Stimulated activated CD4-positive, alpha-beta T cell treated with anti-CD3 and anti-CD28 coated beads, Interleukin-12 subunit alpha, Interleukin-12 subunit beta, amount 100 ng/mL, for 48 hours (primary cell): ENCODE measurements at places on chromosomes 16 and 17.

DNA sequence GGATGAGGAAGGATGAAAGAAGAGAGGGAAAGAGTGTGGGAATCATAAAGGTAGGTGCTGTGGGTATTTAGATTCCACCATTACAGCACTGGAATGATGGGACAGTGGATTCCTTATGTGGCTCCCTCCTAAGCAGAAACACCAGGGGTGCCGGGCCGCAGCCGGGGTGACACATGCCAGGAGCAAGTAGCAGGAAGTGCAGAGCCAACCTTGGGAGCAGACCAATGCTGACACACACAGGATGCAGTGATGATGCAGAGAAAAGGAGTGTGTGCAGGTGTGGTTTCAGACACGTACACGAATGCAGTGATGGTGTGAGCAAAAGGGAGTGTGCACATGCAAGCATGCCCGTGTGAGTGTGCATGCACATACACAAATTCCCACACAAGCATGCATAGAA is 338.0 kb downstream of the SLC39A11 start:
- DNase-seq: no peak

DNA sequence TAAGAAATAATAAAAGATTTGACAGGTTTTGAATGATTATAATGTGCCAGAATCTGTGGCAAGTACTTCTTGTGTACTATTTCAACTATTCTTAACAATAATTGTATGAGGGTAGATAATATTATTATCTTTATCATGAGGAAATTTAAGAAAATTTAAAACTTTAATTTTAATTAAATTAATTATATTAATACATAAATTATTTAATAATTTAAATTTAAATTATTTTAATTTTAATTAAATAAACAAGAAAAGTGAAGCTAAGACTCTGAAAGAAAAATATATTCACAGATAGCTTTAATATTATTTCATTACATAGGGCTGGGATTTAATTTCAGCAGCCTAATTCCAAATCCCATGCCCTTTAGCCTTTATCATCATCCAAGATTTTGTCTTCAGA is 31.4 kb upstream of the NETO2 start:
- DNase-seq: no peak

DNA sequence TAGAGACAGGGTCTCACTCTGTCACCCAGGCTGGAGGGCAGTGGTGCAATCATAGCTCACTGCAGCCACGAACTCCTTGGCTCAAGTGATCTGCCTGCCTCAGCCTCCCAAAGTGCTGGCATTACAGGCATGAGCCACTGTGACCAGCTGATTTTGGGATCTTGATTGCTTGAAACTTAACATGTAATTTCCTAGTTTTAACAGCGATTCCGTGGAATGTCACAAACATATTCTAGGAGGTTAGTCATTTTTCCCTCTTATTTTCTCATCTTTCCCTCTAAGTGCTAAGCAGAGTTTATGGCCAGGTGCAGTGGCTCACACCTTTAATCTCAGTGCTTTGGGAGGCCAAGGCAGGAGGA is 123.4 kb upstream of the CACNG3 start:
- no peak for DNase-seq

DNA sequence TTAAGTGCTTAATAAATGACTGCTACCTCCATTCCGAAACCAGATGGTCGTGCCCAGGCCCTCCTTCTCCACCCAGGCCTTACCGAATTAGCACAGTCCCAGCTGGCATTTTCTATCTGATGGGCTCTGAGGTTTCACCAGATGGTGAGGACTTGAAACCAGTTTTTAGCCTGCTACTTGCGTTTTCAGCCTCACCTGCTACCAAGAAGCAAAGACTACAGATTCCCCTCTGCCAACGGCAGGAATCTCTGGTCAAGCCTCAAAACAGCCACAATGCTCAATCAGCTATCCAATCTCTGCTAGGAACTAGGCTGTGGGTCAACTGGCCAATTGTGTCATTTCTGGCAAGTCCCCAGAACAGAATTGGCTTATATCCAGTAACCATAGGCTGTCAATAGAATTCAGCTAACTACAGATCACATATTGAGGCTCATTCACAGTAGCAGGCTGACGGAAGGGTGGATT is 11.7 kb downstream of the PECAM1 start:
- DNase-seq: no peak

DNA sequence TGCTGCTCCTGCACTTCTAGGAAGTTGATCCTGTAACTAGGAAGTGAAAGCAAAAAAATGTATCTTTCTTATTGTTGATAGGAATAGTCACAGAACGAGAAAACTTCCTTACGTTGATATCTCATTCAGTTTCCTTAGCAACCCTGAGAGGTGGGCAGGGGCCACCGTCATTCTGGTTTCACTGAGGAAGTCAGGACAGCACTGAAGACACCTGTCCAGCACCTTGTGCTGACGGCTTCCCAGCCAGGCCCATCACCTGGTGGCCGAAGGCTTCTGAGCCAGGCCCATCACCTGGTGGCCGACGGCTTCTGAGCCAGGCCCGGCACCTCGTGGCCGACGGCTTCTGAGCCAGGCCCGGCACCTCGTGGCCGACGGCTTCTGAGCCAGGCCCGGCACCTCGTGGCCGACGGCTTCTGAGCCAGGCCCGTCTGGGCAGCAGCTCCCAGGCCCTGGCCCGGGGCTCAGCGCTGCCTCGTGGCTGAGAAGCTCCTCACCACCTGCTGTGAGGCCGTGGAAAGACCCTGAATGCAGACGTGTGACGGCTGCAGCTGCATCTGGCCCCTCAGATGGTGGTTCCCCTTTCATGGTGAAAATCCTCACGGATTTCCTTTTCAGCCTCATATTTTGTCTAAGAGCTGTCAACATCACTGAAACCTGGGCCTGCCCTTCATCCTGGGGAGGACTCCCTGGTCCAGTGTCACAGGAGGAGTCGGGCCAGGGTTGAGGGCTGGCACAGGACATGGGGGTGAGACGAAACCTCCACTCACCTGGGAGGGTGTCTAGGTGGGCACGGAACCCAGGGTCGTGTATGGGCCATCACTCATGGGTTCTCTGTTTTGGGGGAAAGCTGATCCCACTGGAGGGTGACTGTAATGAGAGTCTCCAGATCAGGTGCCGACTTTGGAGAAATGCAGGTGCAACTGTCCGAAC is 33.0 kb upstream of the ZNF750 start:
- DNase-seq: no peak

DNA sequence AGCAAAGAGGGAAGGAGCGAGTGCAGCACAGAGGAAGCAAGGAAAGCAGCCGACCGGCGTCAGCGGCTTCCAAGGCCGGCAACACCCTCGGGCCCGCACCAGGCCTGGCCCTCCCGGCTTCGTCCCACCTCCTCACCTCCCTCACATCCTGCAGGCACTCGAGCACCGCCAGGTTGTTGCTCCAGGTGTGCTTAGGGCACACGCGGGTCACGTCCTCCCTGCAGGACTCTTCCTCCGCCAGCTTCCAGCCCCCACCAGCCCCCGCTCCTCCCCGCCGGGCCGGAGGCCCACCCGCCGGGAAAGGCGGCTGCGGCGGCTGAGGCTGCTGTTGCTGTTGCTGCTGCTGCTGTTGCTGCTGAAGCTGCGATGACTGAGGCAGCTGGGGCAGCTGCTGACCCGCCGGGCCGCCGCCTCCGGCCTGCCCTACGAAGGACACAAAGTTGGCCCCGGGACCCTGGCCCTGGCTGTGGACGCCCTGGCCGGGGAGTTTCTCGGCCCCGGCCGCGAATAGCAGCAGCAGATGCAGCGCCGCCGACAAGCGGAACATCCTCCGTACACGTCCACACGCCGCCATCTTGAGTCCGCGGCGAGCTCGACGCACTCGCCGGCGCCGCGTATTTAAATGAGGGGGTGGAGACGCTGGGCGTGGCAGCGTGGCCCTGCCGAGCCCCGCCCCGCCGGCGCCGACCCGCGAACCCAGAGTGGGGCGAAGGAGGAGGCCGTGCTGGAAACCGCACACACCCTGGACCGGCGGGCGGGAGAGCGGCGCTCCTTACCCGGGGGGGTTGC is at the start of gene GLG1:
GLG1 (minus strand) TSS at position 594 of the 789 bp plus-strand sequence; CDS start at position 574, 20 bp downstream.
- peak; percentile 91 for DNase-seq

GRCh38 chr17:36514856-36515255 is 19.8 kb downstream of the MYO19 start:
- no peak for DNase-seq

DNA sequence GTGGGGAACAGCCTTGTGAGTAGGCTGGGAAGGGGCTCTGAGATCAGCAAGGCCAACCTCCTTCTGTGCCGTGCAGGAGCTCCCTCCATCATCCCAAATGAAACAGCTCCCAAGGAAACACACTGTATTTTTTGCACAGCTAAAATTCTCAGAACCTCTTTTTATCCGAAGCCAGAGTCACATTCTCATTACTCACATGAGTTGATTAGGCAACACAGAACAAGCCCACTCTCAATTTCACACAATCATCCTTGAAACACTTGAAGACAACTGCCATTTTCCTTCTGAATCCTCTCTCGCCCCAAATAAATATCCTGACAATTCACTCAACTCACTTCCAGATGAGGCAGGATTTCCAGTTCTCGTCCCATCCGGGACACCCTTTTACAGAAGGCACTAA is 66.1 kb downstream of the MYO18A start:
- no peak for DNase-seq

- DNase-seq: no peak
Observed at GRCh38 chr17:73327676-73328075, 15.9 kb upstream of the CDC42EP4 start.

- DNase-seq: no peak
Observed at GRCh38 chr16:82033006-82033405, 2.0 kb upstream of the HSD17B2 start.

DNA sequence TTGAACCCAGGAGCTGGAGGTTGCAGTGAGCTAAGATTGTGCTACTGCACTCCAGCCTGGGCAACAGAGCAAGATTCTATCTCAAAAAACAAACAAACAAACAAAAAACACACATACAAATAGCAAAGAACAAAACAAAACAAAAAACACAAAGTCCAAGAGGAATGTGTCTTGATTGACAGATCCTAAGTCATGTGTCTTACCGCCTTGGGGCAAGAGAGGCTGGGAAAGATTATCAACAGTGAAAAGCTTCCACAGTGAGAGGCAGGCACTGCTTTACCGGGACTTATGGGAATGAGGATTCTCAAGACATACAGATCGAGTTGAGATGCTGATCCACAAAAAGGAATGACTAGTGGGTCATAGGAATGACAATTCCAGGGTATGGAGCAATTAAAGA is 62.7 kb upstream of the GAS7 start:
- DNase-seq: no peak

GRCh38 chr17:76161619-76162266 is 20.7 kb upstream of the FOXJ1 start:
- DNase-seq: no peak

DNA sequence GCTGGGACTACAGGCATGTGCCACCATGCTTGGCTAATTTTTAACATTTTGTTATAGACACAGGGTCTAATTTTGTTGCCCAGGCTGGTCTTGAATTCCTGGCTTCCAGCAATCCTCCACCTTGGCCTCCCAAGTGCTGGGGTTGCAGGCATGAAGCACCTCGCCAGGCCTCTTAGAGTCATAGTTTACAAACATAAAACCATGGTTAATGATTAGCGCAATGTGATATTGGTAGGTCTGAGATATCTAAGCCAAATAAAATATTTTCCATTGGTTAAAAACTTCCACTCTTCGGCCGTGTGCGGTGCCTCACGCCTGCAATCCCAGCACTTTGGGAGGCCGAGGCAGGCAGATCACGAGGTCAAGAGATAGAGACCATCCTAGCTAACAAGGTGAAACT is 16.6 kb downstream of the TXNDC11 start:
- DNase-seq: no peak

- DNase-seq: no peak
Observed at GRCh38 chr17:48556229-48556575, 11.3 kb upstream of the HOXB2 start.

DNA sequence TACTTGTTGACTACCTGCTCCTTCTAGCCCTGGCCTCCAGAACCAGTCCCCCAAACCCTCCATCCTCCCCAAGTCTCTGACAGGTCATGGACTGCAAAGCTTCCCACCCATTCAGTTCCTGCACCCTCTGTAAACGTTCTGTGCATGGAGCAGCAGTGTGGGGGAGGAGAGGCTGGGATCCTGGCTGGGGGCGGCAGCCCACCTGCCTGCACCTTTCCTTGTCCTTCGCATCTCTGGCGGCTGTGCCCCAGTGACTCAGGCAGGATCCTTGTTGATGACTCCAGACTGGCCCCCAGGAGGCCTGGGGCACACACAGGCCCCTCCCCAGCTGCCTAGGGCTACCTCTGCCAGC is 1.6 kb upstream of the PKMYT1 start:
- no peak for DNase-seq

DNA sequence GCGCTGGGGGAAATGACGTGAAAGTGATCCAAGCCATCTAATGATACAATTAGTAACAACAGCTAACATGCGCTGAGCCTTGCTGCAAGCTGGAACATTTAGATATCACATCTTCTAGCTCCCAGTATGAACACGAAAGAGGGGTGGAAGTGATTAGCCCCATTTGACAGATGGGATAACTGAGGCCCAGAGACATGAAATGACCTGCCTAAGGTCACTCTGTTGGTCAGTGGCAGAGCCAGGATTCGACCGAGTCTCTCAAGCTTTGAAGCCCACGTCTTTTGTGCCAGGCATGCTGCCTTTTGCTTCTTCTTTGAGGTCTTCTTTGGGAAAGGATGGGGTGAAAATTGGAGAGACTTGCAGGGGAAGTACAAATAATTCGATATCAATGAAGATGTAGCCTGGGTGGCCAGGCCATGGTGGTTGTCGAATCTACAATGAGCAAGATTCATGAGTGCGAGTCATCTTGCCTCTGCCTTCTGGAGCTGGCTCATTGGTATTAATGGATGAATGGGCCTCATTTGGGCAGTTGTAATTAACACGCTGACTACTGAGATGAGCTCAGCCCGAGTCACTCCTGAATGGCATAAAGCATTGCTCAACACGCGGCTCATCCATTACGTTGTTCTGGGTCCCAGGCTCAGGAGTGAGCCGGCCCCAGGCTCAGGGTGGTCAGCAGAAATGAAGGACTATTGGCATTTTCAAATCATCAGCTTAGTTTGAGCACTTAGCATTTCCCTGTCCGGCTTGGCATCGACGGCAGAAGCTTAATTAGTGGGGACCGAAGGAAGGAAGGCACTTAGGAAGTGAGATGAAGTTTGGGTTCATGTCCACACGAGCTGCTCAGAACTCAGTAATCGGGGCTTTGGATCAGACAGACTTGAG is 28.0 kb upstream of the GPRC5B start:
- no peak for DNase-seq
